ENCODE measurements at places on chromosomes 12 and 14.

DNA sequence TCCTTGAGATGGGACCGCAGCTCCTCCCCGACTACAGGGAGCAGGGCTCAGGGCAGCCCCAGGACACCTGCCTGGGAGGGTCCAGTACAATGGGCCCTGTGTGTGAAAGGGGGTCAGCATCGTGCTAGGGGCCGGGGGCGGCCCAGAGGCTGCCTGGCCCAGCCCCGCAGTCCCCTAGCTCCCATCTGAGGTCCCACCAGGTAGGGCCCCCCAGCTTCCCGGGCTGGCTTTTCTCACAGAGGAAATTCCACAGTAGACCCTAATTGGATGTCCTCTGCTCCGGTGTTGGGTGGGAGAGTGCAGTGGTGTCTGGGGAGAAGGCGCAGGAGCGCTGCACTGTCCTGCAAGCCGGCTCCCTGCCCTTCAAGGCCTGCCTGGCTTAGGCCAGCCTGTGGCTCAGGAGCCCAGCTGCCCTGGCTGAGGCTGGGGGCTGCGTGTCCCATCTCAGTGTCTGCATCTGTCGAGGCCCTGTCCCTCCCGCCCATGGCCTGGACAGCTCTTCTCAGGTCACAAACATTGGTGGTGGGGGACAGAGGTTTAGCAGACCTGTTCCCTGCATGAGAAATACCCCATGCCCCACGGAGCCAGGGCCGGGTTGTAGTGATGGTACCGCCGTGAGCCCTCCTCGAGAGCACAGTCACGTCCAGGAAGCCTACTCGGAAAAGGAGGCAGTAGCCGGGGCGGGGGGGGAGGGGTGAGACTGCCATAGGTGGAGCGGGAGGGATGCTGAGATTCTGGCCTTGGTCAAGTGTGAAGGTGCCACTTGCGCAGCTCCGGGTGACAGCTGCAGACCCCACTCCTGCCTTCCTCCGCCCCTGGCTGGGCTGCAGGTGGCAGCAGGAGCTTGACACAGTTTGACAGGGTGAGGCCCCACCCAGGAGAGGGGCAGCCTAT lies 11.6 kb downstream of the HIP1R start:
- no peak for DNase-seq

GRCh38 chr14:52473557-52473956 lies 78.7 kb downstream of the TXNDC16 start:
- DNase-seq = no peak

DNA sequence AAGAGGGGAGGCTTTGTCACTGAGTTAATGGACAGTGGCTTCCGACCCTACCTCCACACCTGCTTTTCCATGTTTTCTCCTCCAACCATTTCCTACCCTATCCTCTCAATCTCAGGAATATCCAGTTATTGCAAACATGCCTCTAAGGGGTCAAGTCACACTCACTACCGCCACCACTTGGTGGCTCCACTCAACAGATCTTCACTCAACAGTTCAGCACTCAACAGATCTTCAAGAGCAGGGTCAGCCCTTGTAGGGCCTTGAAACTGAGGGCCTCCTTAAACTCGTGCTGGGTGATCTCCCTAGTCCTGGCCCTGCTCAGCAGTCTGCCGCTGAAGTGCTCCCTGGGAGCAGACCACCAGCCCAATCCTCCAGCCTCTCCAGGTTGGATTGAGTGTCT lies 14.2 kb downstream of the ZNF641 start:
- no peak for DNase-seq

GRCh38 chr12:13343375-13343774 lies 146.8 kb downstream of the EMP1 start:
- no peak for DNase-seq

- no peak for DNase-seq
Measured at GRCh38 chr14:92649934-92650545, 98.4 kb downstream of the LGMN start.

GRCh38 chr12:56350662-56351061 lies 9.2 kb downstream of the STAT2 start:
- DNase-seq = no peak

GRCh38 chr14:32497248-32497647 lies 168.2 kb downstream of the AKAP6 start:
- DNase-seq = no peak

DNA sequence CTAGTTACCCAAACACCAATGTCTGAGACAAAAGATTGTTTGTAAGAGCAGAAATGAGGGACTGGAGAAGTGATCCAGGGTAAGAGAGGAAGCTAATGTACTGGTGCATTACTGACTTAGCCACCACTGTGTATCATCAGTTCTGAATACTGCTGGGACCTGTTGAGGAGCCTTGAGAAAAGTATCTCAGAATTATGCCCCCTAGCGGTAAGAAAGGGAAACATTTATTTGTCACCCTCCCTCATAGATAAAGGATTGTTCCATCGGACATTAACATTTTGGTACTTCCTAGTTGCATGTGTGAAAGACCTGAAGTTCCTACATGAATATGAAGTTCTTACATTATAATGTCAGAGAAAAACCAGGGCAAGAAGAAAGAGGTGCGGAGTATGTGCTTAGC lies 612.5 kb downstream of the FSCB start:
- DNase-seq = no peak

GRCh38 chr12:38646146-38646545 lies 259.2 kb downstream of the CPNE8 start:
- no peak for DNase-seq

GRCh38 chr12:116697305-116697704 lies 40.6 kb downstream of the SPRING1 start:
- DNase-seq = no peak

DNA sequence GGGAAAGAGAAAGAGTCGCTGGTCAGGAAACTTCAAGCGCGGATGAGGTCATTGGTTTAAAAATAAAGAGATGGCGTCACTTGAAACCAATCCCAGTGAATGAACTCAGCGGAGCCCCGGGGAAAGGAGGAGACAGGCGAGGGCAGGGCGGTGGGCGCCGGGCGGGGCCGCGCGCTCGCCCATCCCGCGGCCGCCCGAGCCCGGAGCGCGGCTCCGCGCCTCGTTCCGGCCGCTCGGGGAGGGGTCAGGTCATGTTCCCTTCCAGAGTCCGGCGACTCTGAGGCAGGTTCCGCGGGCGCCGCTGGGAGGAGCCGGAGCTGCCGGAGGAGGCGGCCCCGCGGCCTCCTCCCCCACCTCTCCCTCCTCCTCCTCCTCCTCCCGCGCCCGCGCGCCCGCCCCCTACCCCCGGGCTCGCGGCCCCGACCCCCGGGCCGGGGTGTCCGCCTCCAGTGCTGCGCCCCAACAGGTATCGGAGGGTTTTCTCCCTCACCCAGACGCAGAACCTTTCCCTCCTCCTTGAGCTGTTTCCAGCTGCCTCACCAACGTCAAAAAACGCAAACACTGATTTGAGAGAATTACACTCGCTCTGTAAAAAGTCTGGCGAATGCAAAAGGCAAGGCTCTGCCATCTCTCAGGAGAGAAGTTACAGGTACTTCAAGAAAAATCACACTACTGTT lies at the start of gene DUSP16:
Gene DUSP16 (minus strand): TSS at position 279 of the 677 bp plus-strand sequence. CDS start 41,765 bp downstream, outside the sequence.
- DNase-seq = peak; percentile 59

DNA sequence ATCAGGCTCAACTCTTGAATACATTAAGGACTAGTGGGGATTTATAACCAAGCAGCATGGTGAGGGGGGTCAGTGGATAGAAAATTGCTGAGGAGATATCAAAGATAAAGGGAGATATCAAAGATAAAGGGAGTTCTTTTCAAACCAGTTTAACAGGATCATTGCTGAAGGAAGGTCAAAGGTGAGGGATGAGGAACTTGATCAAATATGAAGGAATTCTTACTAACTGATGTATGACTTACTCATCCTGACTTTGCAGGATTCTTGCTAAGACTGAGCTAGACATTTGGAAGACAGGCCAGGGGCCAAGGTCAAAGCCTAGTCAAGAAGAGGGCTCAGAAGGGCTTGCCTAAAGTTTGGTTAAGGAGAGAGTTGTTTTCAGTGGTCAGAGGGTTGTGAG lies 4.8 kb downstream of the ABHD4 start:
- DNase-seq = no peak

DNA sequence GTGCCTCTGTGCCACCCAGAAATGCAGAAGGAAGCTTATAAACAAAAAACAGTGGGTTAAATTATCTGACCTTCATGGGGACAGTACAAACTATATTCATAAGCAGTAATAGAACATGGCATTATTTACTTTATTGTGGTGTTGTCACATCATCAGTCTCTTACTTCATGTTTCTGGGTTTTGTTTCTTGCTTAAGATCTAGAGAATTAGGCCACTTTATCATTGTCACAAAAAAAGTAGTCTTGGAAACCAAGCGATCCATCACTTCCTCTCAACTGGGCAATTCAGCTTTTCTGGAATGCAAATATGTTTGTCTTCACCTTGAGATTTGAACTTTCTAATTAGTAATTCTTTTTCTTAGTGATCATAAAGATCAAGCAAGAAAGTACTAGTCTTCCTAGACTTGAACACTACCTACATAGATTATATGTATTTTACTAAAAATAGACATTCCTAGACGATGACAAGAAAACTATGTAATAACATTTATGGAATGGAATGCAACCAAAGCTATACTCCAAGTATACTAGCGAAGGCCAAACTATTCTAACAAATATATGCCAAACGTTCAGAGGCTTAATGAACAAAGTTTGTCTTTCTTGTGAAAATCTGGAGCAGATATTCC lies 363.4 kb downstream of the DAD1 start:
- DNase-seq = no peak

DNA sequence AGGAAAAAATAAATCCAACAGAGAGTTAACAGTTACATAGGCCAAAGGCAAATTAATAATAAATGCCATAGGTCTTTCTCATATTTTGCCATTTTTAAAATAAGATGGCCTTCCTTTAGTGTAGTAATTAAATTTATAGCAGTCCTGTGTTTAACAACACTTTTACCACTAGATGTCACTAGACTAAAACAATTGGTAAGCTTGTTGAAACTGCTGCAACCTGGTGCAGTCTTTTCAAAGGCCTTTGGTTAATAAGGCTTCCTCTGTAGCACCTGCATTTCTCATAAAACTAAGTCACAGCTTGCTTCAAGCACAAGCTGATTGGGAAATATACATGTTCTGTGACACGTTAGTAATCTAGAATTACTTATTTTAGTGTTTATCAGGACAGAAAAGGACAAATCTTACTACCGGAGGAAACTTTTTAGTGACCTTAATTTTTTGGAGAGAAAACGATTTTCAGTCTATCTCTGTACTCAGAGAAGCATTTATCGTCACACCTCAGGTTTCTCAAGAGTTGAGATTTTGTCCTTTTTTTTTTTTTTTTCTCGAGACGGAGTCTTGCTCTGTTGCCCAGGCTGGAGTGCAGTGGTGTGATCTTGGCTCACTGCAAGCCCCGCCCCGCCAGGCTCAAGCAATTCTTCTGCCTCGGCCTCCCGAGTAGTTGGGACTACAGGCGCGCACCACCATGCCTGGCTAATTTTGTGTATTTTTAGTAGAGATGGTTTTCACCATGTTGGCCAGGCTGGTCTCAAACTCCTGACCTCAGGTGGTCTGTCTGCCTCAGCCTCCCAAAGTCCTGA lies 20.0 kb downstream of the BORCS5 start:
- DNase-seq = no peak

- DNase-seq = no peak
Measured at GRCh38 chr12:8065991-8066594, at the start of gene C3AR1. C3AR1 (minus strand) TSS chr12:8066359; CDS start chr12:8060185, 6,174 bp downstream.

- DNase-seq = no peak
Measured at GRCh38 chr12:131046813-131047788, 93.4 kb downstream of the ADGRD1 start.

All from stimulated activated CD8-positive, alpha-beta memory T cell treated with anti-CD3 and anti-CD28 coated beads, Interleukin-7, amount 100 ng/mL, for 4 hours (primary cell).